ENCODE measurements at places on chromosomes 5 and 9. TPM values are rescaled to one million over a fixed set of nuclear protein-coding genes. Genes with fewer than 3 reads are reported as not detected.

Gene WNT8A
- not detected for total RNA-seq

Gene THBS4
- total RNA-seq = 14.1 TPM

Gene ZNF474
- not detected for total RNA-seq

Gene ACOT12
- not detected for total RNA-seq

Gene IL9
- not detected for total RNA-seq

Gene GOLGA2
- total RNA-seq = 101 TPM
